T-cell (primary cell): ENCODE measurements at places on chromosomes 1 and 21.

DNA sequence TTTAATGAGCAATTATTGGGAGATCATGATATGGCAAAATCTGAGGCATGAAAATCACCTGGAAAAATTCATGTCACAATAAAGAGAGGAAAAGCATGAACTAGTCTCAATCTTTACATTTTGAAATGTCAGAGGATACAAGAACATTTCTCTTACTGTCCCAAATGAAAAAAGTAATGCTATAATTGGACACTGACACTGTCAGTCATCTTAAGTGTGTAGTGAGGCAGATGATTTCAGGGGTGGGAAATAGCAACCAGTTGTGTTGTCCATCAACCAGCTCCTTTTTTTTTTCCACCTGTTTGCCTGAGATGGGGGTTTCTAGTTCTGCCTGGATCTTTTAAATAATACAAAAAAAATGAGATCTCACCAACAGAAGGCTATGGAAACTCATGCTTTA is 646.2 kb downstream of the KCNT2 start:
- DNase-seq, result no peak

DNA sequence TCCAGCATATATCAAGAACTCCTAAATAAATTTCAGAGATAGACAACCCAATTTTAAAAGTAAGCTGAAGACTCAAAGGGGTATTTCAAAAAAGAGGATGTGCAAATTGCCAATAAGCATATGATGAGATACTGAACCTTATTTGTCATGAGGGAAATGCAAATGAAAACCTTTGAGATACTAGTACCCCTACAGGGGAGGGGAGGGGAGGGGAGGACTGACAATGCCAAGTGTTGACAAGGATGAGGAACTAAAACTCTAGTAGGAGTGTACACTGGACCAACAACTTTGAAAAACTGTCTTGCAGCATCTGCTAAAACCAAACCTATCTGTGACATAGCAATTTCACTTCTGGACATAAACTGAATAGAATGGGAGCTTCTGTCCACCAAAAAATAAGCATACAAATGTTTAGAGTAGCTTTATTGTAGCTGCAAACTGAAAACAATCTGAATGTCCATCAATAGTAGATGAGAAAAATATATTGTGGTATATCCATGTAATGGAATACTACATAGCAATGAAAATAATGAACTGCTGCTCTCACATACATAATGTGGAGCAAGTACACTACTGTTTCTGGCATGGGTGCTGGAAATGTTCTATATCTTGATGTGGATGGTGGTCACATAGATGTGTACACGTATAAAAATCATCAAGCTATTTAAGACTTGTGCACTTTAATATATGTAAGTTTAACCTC is 57.2 kb downstream of the CDK18 start:
- DNase-seq, result no peak

- no peak for DNase-seq
Observed at GRCh38 chr1:30701258-30701633, 22.1 kb downstream of the MATN1 start.

GRCh38 chr1:153360190-153360589 is 2.5 kb downstream of the S100A9 start:
- DNase-seq, result no peak

GRCh38 chr1:25710583-25711347 is 89.2 kb upstream of the SELENON start:
- no peak for DNase-seq

DNA sequence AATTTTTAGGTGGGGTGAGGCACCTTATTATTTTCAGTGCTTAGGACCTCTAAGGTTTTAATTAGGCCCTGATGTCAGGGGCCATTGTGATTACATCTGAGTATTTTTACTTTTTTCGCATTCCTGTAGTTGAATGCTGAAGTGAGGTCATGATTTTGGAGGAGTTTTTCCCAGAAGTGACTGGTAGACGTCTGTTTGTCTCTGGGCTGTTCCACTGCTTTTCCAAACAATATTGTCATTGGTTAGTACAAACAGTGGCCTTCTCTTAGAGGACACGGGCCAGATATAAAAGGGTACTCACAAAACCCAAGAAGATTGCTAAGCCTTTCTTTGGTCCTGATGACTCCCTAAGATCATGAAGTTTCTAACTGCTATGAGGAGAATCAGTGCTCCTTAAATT is 7.6 kb upstream of the RASAL2 start:
- DNase-seq, result no peak

DNA sequence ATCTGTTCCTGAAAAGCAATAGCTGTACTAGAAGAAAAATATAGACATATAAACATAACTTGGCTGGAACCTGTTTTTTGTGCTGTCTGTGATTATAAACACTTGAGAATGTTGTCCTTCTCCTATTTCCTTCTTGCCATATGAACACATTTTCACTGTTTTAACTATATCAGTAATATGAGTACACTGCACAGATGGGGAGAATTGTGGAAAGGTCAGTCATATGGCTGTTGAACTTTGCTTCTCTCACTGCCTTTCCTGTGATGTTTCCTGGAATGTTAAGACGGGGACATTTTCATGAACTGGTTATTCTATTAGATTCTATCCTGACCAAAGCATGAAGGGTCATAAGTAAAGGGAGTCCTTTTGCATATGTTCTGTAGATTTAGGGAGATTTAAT is 24.9 kb downstream of the HMCN1 start:
- no peak for DNase-seq

GRCh38 chr21:20551939-20552338 is 446.3 kb upstream of the NCAM2 start:
- DNase-seq, result no peak

GRCh38 chr1:18018366-18018765 is 89.2 kb upstream of the IGSF21 start:
- no peak for DNase-seq

DNA sequence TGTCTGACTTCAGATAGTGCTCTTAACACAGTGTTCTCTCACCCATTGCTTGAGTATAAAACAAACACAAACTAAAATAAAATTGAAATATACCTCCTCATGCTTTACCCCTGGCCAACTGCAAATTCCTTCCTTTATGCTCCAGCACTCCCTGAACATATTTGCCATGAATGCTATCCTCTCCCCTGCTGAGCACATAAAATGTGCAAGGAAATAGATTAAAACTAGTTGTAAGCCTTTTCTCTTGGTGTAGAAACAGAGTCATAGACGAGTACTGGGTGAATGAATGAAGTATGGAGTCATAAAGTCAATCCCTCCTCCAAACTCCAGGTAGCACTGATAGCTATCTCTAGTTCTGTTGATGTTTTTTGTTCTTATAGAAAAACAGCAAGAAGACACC is 2.6 kb downstream of the GPR161 start:
- no peak for DNase-seq
